Metanephros (tissue), 2 donors: ENCODE measurements at places on chromosomes 6 and 20. TPM values are rescaled to one million over a fixed set of nuclear protein-coding genes. Genes with fewer than 3 reads are reported as not detected.

The SUMO4 gene
- total RNA-seq, result 6.7 TPM

The CRYBG1 gene
- total RNA-seq, result 28.1 TPM

The SLC12A5 gene
- not detected for total RNA-seq

The SLC22A7 gene
- 0.18 TPM for total RNA-seq

The BCAS1 gene
- 3.3 TPM for total RNA-seq

The RALY gene
- 114 TPM for total RNA-seq

The SPDEF gene
- 0.18 TPM for total RNA-seq

The LRRC73 gene
- 1.6 TPM for total RNA-seq

The NNAT gene
- total RNA-seq, result 39.2 TPM

The TUBB1 gene
- 5.8 TPM for total RNA-seq

The GABRR2 gene
- 3.9 TPM for total RNA-seq

The AGPAT1 gene
- 29.7 TPM for total RNA-seq

The OOEP gene
- not detected for total RNA-seq

The MICB gene
- 3.6 TPM for total RNA-seq

The SRSF6 gene
- 88.7 TPM for total RNA-seq

The FRK gene
- total RNA-seq, result 9.6 TPM

The UNC5CL gene
- total RNA-seq, result 14.6 TPM

The TMEM74B gene
- total RNA-seq, result 2.7 TPM

The TXLNB gene
- total RNA-seq, result 24.2 TPM

The ZNF133 gene
- 27.5 TPM for total RNA-seq

The NELFCD gene
- total RNA-seq, result 79.3 TPM

The TUBB2B gene
- 126 TPM for total RNA-seq

The CCM2L gene
- 12.7 TPM for total RNA-seq

The MAP7 gene
- 15.8 TPM for total RNA-seq

The MMS22L gene
- 16.8 TPM for total RNA-seq

The BPIFB1 gene
- not detected for total RNA-seq

The LTB gene
- total RNA-seq, result 3.1 TPM

The KCNK5 gene
- 6.9 TPM for total RNA-seq

The SLPI gene
- total RNA-seq, result 2.8 TPM

The FAM184A gene
- total RNA-seq, result 5.0 TPM

The CHMP4B gene
- 41.3 TPM for total RNA-seq

The MCHR2 gene
- total RNA-seq, result not detected

The COL9A1 gene
- total RNA-seq, result 9.9 TPM

The MICA gene
- total RNA-seq, result 8.1 TPM

The FHL5 gene
- total RNA-seq, result 0.93 TPM

The TPX2 gene
- 16.1 TPM for total RNA-seq

The APOBEC2 gene
- 197 TPM for total RNA-seq

The FLOT1 gene
- total RNA-seq, result 60.8 TPM

The ASIP gene
- not detected for total RNA-seq

The DYNLT2 gene
- total RNA-seq, result 3.3 TPM

The BPIFA1 gene
- not detected for total RNA-seq

The GNRH2 gene
- total RNA-seq, result not detected

The HLA-DQA2 gene
- total RNA-seq, result 1.3 TPM

The QRSL1 gene
- 15.5 TPM for total RNA-seq

The ARMH2 gene
- total RNA-seq, result not detected

The SPINT4 gene
- total RNA-seq, result not detected

The CMTR1 gene
- 38.1 TPM for total RNA-seq

The CFAP206 gene
- total RNA-seq, result 4.0 TPM

The LY86 gene
- 4.1 TPM for total RNA-seq

The XKR7 gene
- total RNA-seq, result 0.23 TPM

The CRISP1 gene
- total RNA-seq, result not detected

The DEFB128 gene
- total RNA-seq, result not detected
